GM23248 (cell line): ENCODE measurements at places on chromosomes 3 and 15. TPM values are rescaled to one million over a fixed set of nuclear protein-coding genes. Genes with fewer than 3 reads are reported as not detected.

- DNase-seq: no peak
- no peak overlapping the region for H3K4me3 ChIP-seq
- H3K4me1 ChIP-seq: no peaks in the 10 kb centered on the region
Measured at GRCh38 chr15:75361989-75362641, 6.3 kb downstream of the MAN2C1 start.

DNA sequence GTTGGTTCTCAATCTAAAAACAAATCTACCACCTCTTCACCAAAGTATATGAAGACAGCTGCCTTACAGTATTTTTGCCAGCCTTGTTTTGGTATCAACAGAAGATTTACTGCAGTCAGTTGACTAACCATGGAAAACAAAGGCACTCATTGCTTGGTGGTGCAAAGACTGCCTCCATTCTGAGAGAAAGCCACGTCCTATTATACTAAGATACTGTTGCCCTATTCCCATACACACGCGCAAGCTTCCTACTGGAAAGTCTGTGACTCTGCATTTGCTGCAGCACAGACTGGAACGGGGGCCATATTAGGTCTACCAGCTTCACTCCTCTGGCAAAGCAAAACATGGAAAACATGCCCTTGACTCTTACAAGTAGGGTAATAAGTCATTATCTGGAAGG lies 18.0 kb downstream of the MTMR10 start:
- H3K27ac ChIP-seq: no peak overlapping the region
- no peak for DNase-seq
- H3K36me3 ChIP-seq: peaks cover 32% of the 10 kb centered on the region
- H3K4me3 ChIP-seq: no peak overlapping the region

GRCh38 chr15:44647036-44647435 lies 16.4 kb downstream of the SPG11 start:
- no peak overlapping the region for H3K27ac ChIP-seq
- no peaks in the 10 kb centered on the region for H3K27me3 ChIP-seq
- H3K4me1 ChIP-seq: no peaks in the 10 kb centered on the region
- no peak for DNase-seq

DNA sequence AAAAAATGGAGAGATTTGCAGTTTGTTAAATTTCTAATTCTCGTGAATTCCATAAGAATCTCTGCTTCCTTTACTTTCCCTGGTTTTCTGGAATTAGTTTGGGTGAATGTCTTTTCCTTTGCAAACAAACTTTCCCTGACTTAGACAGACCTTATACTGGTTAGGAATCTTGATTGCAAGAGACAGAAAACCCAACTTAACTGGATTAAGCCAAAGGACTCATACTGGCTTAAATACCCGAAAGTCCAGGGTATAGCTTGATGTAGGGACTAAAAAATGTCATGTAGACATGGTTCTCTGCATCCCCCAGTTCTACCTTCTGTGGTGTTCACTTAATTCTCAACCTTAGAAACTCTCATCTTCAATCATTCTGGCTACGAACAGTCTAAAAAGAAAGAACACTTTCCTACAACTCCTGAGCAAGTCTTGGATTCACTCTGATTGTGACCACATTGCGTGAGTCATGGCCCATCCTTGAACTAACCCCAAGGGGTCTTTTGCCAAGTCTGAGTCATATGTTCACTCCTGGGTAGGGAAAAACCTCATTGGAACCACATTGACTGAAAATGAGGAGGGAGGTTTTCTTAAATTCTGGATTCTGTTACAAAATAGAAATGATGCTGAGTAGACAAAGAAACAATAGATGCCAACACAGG lies 136.0 kb upstream of the DAZL start:
- peak; percentile 92 for DNase-seq
- H3K4me1 ChIP-seq: peaks cover 27% of the 10 kb centered on the region
- no peaks in the 10 kb centered on the region for H3K27me3 ChIP-seq

DNA sequence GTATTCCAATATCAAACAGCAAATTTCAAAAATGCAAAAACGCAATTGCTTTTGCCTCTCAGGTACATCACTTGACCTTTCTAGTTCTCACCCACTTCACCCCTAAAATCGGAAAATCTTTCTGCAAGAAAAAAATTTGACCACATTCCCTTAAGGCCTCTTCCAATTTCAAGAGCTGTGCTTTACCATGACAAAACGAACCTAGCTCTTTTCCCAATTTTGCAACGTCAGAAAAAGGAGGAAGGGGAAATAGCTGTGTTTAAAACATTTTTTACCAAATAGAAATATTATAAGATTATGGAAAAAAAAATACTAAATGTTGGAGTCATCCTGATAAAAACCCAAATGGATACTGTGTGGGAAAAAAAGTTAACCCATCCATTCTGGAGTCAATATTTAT lies 1.1 kb upstream of the NR2C2 start:
- peak overlapping the region; percentile 94 for H3K27ac ChIP-seq
- H3K36me3 ChIP-seq: peaks cover 22% of the 10 kb centered on the region; the same call in 1 of the 2 replicates
- H3K4me1 ChIP-seq: peaks cover 16% of the 10 kb centered on the region
- peak; percentile 13 for DNase-seq
- H3K27me3 ChIP-seq: no peaks in the 10 kb centered on the region

- H3K27me3 ChIP-seq: no peaks in the 10 kb centered on the region
- H3K4me3 ChIP-seq: no peak overlapping the region
- DNase-seq: no peak
- H3K27ac ChIP-seq: no peak overlapping the region
- peaks cover 21% of the 10 kb centered on the region for H3K36me3 ChIP-seq
Measured at GRCh38 chr15:30978328-30978727, 13.1 kb downstream of the MTMR10 start.

GRCh38 chr3:42680806-42681205 lies 4.5 kb upstream of the KLHL40 start:
- peaks cover 32% of the 10 kb centered on the region for H3K4me1 ChIP-seq
- H3K27me3 ChIP-seq: no peaks in the 10 kb centered on the region
- no peaks in the 10 kb centered on the region for H3K36me3 ChIP-seq
- H3K4me3 ChIP-seq: no peak overlapping the region

- no peaks in the 10 kb centered on the region for H3K4me1 ChIP-seq
- H3K27me3 ChIP-seq: no peaks in the 10 kb centered on the region; the same call in 1 of the 2 replicates
- no peak overlapping the region for H3K4me3 ChIP-seq
- H3K27ac ChIP-seq: no peak overlapping the region
Measured at GRCh38 chr15:70342554-70343548, 245.1 kb upstream of the TLE3 start.

DNA sequence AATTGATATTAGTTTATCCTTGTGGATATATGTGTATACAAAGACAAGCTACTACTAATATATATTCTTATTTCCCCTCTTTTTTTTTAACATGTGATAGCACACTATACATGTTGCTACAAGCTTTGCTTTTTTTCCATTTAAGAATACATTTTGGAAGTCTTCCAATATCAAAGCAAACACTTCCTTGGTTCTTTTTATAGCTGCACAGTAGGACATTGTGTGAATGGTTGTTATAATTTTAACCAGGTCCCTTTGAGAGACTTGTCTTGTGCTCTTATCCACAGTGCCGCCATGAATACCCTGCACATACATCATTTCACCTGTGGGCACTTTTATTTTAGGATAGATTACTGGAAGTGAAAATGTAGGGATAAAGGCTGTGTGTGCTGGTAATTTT lies 88.7 kb downstream of the CACNA2D3 start:
- no peaks in the 10 kb centered on the region for H3K4me1 ChIP-seq
- H3K36me3 ChIP-seq: no peaks in the 10 kb centered on the region
- H3K4me3 ChIP-seq: no peak overlapping the region
- H3K27me3 ChIP-seq: no peaks in the 10 kb centered on the region
- no peak for DNase-seq

DNA sequence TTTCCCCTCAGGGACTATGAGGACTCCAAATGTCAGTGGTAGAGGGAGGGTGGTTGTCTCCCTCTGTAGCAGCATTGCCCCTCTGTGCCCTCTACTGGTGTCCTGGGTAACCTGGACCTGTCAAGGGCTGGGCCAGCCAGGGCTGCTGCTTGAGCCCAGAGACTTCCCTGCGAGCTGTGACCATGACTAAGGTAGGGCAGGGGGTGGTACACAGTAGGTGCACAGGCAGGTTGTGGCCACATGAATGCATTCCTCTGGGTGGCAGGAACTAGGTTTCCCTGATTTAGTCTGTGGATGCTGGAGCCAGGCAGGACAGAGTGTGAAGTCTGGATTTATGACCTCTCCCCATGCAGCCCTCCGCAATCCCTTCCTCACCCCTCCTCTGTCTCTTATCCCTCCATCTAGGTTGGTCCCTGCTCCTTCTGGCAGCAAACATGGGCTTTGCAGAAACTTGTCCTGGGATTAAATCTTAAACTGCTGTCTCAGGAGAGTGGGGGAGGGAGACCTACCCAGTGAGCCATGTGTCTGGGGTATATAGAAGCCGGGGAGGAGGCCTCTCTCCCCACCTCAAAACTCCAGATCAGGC lies 8.7 kb upstream of the SEMA3F start:
- no peak overlapping the region for H3K4me3 ChIP-seq
- H3K4me1 ChIP-seq: no peaks in the 10 kb centered on the region
- H3K36me3 ChIP-seq: no peaks in the 10 kb centered on the region
- no peaks in the 10 kb centered on the region for H3K27me3 ChIP-seq
- H3K27ac ChIP-seq: no peak overlapping the region
- DNase-seq: no peak

GRCh38 chr3:65971293-65972252 lies 67.1 kb downstream of the MAGI1 start:
- peak; percentile 53 for DNase-seq
- H3K36me3 ChIP-seq: no peaks in the 10 kb centered on the region
- H3K27me3 ChIP-seq: no peaks in the 10 kb centered on the region
- H3K4me3 ChIP-seq: no peak overlapping the region

GRCh38 chr15:65530318-65531111 lies at the start of gene HACD3:
TSS of gene HACD3 (plus strand) at chr15:65530463. CDS start at chr15:65530632, 169 bp downstream.
- H3K27me3 ChIP-seq: no peaks in the 10 kb centered on the region
- H3K36me3 ChIP-seq: no peaks in the 10 kb centered on the region
- H3K4me3 ChIP-seq: peak within 1 kb of the TSS; percentile 77
- H3K4me1 ChIP-seq: peaks cover 27% of the 10 kb centered on the region
- H3K27ac ChIP-seq: peak within 1 kb of the TSS; percentile 16; the same call in 1 of the 2 replicates

DNA sequence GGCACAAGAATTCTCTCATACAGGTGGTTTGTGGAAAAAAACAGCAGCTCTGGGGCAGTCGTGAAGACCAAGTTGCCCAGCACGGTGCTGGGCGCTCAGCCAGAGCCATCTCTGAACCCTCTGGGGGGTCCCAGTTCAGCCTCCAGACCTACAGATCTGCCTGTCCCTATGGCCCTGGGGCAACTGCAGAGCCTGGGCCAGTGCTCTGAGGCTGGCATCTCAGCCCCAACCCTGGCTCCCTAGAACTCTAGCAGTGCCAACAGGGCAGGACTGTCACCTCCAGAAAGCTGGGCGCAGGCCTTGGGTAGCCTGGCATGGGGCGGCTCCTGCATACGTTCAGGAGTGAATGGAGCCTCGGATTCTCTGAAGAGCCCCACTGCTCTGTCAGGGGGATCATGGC lies 44.7 kb downstream of the DNAJB8 start:
- peaks cover 5% of the 10 kb centered on the region; the same call in 1 of the 2 replicates for H3K4me1 ChIP-seq
- no peaks in the 10 kb centered on the region for H3K27me3 ChIP-seq
- no peaks in the 10 kb centered on the region for H3K36me3 ChIP-seq
- H3K27ac ChIP-seq: no peak overlapping the region
- DNase-seq: no peak

DNA sequence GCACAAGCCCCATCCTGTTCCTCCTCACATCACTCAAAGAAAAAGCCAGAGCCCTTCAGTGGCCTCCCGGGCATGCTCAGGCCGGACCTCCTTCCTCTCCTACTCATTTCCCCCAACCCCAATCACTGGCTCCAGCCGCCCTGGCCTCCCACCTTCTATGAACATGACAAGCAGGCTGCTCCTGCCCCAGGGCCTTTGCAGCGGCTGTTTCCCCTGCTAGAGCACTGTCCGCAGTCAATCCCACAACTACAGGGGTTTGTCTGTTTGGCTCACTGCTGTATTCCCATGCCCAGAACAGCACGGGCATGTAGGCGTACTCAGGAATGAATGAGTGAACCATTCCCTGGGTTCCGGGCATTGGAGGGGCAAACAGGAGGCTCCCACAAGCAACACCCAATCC lies 139.8 kb upstream of the PRR20G start:
- peaks cover 69% of the 10 kb centered on the region for H3K27me3 ChIP-seq
- no peaks in the 10 kb centered on the region for H3K4me1 ChIP-seq
- H3K4me3 ChIP-seq: no peak overlapping the region
- H3K27ac ChIP-seq: no peak overlapping the region

GRCh38 chr3:107833722-107834416 lies 257.0 kb downstream of the CD47 start:
- H3K36me3 ChIP-seq: no peaks in the 10 kb centered on the region
- H3K27ac ChIP-seq: no peak overlapping the region
- no peak for DNase-seq
- no peaks in the 10 kb centered on the region for H3K4me1 ChIP-seq
- no peak overlapping the region for H3K4me3 ChIP-seq

DNA sequence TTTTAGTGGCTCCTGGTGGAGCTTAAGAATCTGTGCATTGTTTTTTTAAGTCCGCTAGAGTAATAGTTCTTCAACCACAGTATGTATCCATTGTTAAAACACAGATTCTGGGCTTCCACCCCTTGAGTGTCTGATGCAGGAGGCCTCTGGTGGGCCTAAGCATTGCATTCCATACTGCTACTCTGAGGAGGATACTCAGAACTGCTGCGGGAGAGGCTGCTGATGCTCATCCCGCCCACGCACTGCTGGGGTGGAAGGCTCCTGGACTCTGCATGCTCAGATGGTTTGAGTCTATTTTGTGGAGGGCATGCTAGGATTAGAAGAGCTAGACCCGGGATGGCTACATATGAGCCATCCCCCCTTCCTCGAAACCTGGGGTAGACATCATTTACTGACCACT lies 74.4 kb downstream of the THSD4 start:
- no peak overlapping the region for H3K4me3 ChIP-seq
- H3K4me1 ChIP-seq: peaks cover 7% of the 10 kb centered on the region; the same call in 1 of the 2 replicates
- peak; percentile 30 for DNase-seq
- no peak overlapping the region for H3K27ac ChIP-seq

- no peaks in the 10 kb centered on the region for H3K27me3 ChIP-seq
- no peak overlapping the region for H3K27ac ChIP-seq
- no peaks in the 10 kb centered on the region for H3K4me1 ChIP-seq
- no peak overlapping the region for H3K4me3 ChIP-seq
- DNase-seq: no peak
- peaks cover 22% of the 10 kb centered on the region; the same call in 1 of the 2 replicates for H3K36me3 ChIP-seq
Measured at GRCh38 chr15:25706176-25706955, 156.8 kb downstream of the ATP10A start.

GRCh38 chr3:96831175-96831574 lies 16.8 kb downstream of the EPHA6 start:
- no peak overlapping the region for H3K27ac ChIP-seq
- H3K36me3 ChIP-seq: no peaks in the 10 kb centered on the region
- H3K27me3 ChIP-seq: no peaks in the 10 kb centered on the region

GRCh38 chr3:57030721-57031120 lies 29.7 kb upstream of the SPATA12 start:
- H3K4me1 ChIP-seq: no peaks in the 10 kb centered on the region
- no peaks in the 10 kb centered on the region for H3K36me3 ChIP-seq
- H3K4me3 ChIP-seq: no peak overlapping the region
- no peak for DNase-seq
- H3K27ac ChIP-seq: no peak overlapping the region

- H3K27ac ChIP-seq: no peak overlapping the region
- no peak overlapping the region for H3K4me3 ChIP-seq
- peaks cover 24% of the 10 kb centered on the region; the same call in 1 of the 2 replicates for H3K36me3 ChIP-seq
- H3K27me3 ChIP-seq: no peaks in the 10 kb centered on the region
Measured at GRCh38 chr3:184145111-184145524, 10.0 kb downstream of the EIF2B5 start.

The KIF15 gene
- total RNA-seq: 3.3 and 3.9 TPM in 2 replicates

The TUSC2 gene
- total RNA-seq: 14.3 and 32.5 TPM in 2 replicates

The UBR1 gene
- 26.0 and 33.5 TPM in 2 replicates for total RNA-seq

The GOLGA6L7 gene
- total RNA-seq: not detected in 2 replicates

The SCG5 gene
- total RNA-seq: 16.2 and 26.1 TPM in 2 replicates

The GCNT3 gene
- not detected in 2 replicates for total RNA-seq

The WDR93 gene
- total RNA-seq: not detected in 2 replicates

The GOLGA6B gene
- total RNA-seq: not detected in 2 replicates

The EDEM1 gene
- total RNA-seq: 24.3 and 29.2 TPM in 2 replicates

The GPR149 gene
- not detected in 2 replicates for total RNA-seq

The CCK gene
- 0.97 TPM in 1 of 2 replicates, not detected in the other for total RNA-seq

The COLQ gene
- 0.32 and 1.1 TPM in 2 replicates for total RNA-seq

The LYZL4 gene
- not detected in 2 replicates for total RNA-seq

The PLA2G4E gene
- total RNA-seq: not detected in 2 replicates
